ENCODE measurements at places on chromosomes 5 and 9. TPM values are rescaled to one million over a fixed set of nuclear protein-coding genes. Genes with fewer than 3 reads are reported as not detected.

The SPINK1 gene
- not detected for total RNA-seq

The ABLIM3 gene
- 35.2 TPM for total RNA-seq

The FGFR4 gene
- 16.4 TPM for total RNA-seq

The NDOR1 gene
- total RNA-seq = 28.6 TPM

The BTNL9 gene
- total RNA-seq = 0.21 TPM

The CDKN2B-AS1 gene
- total RNA-seq = 0.04 TPM

The GDF9 gene
- total RNA-seq = 0.89 TPM

The LRRC70 gene
- not detected for total RNA-seq

The ZDHHC11 gene
- 1.3 TPM for total RNA-seq

The PPP3R2 gene
- total RNA-seq = not detected

The RNF183 gene
- total RNA-seq = not detected

The KIF4B gene
- not detected for total RNA-seq

The RAI14 gene
- 117 TPM for total RNA-seq

The LECT2 gene
- total RNA-seq = not detected

The SCGB3A1 gene
- 3.7 TPM for total RNA-seq

The SHC3 gene
- 5.1 TPM for total RNA-seq

The ZDHHC11B gene
- total RNA-seq = 0.55 TPM

The LRRC8A gene
- 138 TPM for total RNA-seq

The IGFBPL1 gene
- 2.5 TPM for total RNA-seq

The SREK1 gene
- 26.9 TPM for total RNA-seq

The NUDT2 gene
- 30.0 TPM for total RNA-seq
